ENCODE measurements at places on chromosomes 12 and 14. TPM values are rescaled to one million over a fixed set of nuclear protein-coding genes. Genes with fewer than 3 reads are reported as not detected.

Gene RASAL1
- 1.1 TPM for total RNA-seq

Gene SLC11A2
- 29.0 TPM for total RNA-seq

Gene CIDEB
- total RNA-seq: 2.2 TPM

Gene TEX22
- not detected for total RNA-seq

Gene CCDC177
- total RNA-seq: not detected

Gene KRT1
- total RNA-seq: 0.99 TPM

Gene GPR132
- total RNA-seq: 0.14 TPM

All from airway epithelial cell (primary cell).